Naive thymus-derived CD4-positive, alpha-beta T cell (primary cell): ENCODE measurements at places on chromosomes 7 and 10.

DNA sequence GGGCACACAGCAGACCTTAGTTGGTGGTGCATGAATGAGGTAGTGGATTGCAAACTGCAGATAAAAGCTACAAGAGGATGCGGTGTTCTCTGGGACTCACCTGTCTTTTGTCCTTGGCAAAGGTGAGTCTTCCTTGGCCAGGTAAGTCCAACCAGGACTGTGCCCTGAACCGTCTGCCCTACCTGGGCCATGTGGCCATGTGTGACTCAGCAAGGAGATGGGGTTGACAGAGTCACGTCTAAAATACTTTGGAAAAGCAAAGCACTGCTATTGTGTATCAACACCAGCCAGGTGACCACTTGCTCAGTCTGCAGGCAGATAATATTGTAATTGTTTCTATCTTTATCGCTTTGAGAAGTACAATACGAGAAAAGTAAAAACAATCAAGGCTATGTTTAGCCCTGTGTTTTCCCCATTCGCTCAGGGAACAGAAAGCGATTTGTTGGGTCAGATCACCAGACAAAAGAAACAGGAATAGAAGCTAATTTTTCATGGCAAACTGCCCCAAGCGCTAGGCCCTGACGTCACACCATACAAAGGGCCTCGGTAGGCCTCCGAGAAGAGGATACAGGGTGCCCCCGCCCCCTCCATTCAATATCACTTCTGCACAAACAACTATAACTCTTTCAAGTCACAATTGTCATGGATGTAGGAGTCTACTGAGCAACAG, 57.3 kb downstream of the FAM53B start:
- no peak for DNase-seq

GRCh38 chr7:137916980-137917645, 70.3 kb upstream of the DGKI start:
- DNase-seq, result no peak

DNA sequence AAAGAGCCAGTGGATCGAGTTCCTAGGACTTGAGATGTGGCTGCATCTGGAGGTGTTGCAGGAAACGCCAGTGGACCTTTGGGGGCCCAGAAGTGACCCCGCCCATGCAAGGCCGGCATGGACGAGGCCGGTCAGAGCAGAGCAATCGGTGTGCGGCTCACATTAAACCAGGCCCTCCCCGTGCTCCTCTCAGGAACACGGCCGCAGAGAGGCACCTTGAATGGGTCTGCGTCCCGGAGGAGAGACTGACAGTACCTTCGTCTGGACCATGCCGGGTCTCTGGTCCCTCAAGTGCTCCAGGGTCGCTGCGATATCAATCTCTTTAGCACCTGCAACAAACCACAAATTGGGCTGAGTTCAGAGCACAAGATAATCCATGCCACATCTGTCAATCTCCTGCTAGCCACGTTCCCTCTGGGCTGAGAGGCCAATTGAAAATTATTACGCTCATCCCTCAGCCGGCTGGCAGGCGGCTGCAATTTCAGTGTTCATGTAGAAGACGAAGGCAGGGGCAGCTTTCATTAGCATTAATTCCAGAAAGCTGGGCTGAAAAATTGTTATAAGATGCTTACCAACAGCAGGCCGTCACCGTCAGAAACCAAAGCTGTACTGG, 212.0 kb downstream of the DNAJB6 start:
- no peak for DNase-seq

DNA sequence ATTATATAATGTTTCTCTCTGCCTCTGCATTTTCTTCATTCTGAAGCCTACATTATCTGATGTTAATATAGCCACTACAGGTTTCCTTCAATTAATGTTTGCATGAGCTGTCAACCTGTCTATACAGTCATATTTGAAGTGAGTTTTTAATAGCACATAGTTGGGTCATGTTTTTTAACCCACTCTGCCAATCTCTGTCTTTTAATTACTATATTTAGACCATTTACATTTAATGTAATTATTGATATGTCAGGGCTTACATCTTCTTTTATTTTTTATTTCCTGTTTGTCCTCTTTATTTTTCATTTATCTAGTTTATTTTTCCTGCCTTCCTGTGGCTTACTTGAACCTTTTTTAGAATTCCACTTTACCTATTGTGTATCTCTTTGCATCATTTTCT, 124.3 kb upstream of the PDE1C start:
- DNase-seq, result no peak

DNA sequence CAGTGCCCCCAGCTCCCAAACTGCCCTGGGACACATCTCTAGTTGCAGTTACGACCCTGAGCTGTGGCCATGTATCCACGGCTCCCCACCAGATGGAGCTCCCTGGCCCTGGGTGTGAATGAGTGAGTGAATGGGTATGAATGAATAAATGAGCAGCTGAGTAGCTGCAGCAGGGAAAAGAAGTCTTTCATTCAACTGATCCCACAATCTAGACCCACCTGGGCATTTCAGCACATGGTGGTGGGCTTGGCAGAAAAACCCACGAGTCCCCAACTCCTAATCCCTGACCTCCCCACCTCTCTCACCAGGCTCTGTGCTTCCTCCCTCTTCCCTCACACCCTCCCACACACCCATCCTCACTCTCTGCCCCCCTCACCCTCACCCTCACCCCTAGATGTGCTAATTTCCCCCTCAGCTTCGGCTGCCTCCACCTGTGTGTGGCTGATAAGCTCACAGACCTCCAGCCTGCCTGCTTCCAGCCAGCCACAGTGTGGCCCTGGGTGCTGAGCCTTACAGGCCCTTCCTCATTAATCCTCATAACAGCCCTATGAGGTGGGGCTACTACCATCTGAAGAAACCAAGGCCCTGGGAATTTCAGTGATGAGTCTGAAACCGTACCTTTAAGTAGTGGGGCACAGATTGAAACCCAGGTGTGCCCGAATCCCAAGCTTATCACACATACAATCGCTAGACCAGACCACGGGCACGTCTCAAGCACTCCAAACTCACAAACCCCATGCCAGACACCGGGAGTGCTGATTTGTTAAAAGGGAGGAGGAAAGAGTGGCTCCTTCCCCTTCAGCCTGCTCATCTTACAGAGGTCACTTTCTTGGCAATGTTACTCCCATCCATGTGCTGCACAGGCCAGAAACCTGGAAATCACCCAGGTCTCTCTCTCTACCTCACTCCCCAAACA, 2.2 kb upstream of the ATP6V1F start:
- no peak for DNase-seq

DNA sequence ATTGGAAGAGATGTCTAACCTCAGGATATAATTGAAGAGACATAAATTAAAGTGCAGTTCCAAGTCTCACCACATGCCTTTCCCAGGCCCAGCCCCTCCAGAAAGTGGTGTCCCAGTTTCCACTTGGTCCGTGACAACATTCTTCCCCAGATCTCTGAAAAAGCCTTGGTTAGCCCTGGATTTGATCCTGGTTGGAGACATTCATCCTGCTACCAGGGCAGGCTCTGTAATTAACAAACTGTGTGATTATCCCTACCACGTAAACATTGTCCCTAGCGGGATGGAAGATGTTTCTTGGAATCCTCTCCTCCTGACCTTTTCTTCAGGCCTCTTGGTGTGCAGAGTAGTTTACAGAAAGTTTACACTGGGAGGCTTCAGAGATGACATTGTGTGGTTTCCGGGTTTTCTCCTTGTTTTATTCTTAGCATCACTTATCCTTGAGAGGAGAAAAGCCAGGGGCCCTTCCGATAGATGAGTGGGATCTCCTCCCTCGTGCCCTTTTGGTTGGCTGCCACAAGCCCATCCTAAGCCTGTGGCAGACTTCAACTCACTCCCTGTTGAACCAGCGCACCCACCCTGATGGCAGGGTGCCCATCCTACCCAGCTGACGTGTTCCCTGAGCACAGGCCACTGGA, 83.8 kb downstream of the COL13A1 start:
- no peak for DNase-seq

DNA sequence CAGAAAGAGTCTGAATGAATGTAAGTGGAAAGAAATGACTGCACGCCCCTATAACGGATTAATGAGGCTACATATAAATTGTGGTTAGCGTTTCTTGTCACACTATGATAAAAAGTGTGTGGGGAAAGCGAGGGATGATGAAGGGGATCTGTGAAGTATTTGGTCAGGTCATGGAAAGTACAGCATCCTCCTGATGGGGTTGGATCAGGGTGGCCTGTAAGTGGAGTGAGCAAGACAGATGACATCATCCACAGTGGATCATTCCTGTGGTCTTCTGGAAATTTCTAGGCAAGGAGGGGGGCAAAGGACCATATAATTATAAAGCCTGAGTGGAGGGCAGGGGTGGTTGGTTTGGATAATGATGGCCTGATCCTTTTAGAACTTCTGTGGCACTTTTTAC, 606.0 kb downstream of the INHBA start:
- no peak for DNase-seq

DNA sequence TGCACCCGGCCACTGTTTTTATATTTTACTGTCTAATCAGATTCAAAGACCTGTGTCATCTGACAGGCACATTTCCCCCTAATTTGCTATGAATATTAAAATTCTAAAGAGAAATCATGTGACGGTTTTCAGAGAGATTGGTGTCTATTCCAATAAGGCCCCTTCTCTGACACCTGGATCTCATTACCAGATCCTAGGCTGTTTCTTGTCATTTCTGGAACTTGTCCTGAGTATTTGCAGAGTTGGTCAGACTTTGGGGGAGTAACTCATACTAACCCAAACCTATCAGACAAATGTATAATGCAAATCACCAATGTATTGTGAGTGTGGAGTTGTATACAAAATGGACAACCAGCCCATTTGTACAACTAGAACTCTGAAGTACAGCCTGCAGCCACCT, 29.5 kb downstream of the MYO1G start:
- DNase-seq, result no peak

GRCh38 chr10:955127-955819, 23.8 kb upstream of the LARP4B start:
- DNase-seq, result no peak

DNA sequence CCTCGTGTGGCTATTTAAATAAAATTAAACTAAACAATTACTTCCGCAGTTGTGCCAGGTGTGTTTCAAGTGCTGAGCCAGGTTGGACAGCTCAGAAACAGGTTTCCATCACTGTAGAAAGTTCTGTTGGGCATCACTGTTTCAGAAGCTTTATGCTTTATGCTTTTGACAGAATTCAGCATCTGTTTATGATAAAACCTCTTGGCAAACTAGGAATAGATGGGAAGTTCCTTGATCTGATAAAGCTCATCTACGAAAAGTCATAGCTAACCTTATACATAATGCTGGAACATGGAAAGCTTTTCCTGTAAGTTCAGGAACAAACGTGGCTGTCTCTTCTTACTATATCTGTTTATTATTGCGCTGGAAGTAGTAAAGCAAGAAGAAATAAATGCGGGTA, 143.4 kb downstream of the DOCK1 start:
- DNase-seq, result no peak

- DNase-seq, result no peak
Observed at GRCh38 chr10:126455766-126456405, 67.6 kb upstream of the ADAM12 start.

- no peak for DNase-seq
Observed at GRCh38 chr10:54800741-54801421, at the start of gene PCDH15. TSS of gene PCDH15 (minus strand) at chr10:54801231. CDS start at chr10:54664262, 136,969 bp downstream.

DNA sequence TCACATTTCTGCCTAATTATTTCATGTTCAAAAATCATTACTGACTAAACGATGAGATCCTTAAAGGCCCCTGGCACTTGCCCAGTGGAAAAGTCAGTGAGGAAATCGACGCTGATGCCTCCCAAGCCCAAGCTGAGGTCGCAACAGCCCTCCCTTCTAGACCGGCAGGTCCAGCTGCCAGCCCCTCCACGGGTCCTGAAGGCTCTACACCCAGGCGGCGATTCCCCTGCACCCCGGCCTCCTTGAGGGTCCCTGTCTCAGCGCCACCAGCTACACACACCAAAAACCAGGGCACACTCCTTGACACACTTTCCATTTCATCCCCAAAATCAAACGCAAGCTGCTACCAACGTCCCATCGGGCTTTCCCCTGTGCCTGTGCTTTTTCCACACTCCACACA, 200.1 kb upstream of the RNF32 start:
- DNase-seq, result no peak

GRCh38 chr10:112184052-112184371, 447 bp upstream of the GPAM start:
- DNase-seq, result no peak

DNA sequence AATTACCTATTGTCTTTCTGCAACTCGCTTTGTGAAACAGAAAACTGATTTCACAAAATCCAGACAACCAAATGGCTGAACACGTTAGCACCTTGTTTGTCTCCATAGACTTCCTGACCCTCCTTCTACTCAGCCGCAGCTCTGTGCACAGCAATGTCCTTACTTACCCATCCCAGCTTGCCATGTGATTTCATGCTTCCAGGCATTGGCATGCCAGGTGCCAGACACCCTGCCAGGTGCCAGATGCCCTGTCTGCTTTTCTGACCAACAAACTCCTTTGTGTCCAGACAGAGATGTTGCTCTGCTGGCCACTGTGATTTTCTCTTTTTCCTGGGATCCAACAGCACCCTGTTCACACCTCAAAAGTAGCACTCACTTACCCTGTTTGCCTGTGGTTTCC, 16.1 kb upstream of the FAM170B start:
- DNase-seq, result no peak

DNA sequence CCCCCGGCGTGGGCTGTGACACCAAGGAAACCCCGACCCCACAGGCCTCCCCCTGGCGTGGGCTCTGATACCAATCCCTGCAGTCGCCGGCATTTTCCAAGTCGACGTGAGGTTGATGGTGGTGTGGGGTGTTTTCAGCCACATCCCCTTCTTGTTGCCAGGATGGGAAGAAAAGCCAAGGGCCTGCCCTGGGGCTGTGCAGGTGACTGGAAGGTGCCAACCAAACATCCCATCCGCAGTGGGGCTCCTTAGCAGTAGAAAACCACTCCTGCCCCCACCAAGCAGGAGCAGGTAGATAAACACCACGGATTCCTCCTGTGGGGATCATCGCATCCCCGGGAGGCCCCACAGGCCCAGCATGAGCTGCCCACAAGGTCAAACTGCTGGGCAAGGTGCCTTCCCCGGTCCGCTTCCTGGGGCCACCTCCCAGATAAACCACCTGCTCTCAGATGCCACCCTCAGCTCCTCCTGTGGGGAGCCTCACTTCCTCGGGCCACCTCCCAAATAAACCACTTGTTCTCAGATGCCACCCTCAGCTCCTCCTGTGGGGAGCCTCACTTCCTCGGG, 88.5 kb upstream of the DIP2C start:
- no peak for DNase-seq

GRCh38 chr10:45058580-45058979, 57.9 kb downstream of the ZNF22 start:
- no peak for DNase-seq

DNA sequence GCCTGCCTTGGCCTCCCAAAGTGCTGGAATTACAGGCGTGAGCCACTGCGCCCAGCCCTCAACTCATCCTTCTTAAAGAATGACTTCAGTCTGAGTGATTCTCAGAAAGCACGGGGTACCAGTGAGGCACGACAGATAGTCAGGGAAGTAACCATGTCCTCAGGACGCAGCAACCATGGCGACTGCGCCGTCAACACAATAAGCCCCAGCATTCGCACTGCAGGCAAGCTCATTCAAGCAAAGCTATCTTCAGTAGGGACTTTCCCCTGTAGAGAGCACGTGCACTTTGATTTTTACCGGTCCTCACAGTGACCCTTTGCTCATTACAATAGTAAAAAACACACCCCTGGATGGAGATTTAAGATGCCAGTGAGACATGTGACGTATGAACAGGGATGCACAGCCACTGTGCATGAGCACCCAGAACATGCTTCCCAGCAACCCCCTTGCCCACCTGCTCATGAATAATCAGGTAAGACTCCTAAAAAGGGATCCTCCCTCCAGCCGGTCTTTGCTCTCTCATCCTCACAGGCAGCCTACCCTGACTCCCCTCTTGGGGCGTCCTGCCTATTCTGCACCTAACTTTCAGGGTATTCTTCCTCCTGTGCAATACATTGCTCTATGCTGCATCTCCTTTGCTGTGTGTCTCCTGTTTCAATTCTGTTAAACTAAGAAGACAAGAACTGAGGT, 9.1 kb downstream of the WDR86 start:
- no peak for DNase-seq
